Omental fat pad (tissue), 4 donors: ENCODE measurements at places on chromosomes 1 and 21. TPM values are rescaled to one million over a fixed set of nuclear protein-coding genes. Genes with fewer than 3 reads are reported as not detected.
A peak's percentile ranks its signal among the peaks of the same experiment; 100 is the strongest.

GRCh38 chr1:220487297-220487820, 40.6 kb upstream of the MARK1 start:
- DNase-seq, result no peak

DNA sequence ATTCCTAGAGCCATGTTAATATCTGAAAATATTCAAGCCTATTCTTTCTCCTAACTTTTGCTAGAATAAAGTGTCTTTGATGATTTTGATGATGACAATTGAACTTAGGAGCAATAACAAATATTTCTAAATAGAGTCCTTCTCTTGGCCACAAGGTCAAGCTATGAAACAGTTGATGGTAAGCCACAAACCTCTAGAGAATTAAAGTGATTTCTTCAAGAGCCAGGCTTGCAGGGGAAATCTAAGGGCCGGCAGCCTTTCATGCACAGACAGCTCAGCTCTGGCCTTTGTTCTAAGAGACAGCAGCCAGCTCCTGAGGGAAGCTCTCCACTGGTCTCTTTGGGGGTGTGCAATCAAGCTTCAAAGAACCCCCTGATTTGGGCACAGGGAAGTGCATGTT, 59.0 kb downstream of the SUSD4 start:
- DNase-seq, result no peak

DNA sequence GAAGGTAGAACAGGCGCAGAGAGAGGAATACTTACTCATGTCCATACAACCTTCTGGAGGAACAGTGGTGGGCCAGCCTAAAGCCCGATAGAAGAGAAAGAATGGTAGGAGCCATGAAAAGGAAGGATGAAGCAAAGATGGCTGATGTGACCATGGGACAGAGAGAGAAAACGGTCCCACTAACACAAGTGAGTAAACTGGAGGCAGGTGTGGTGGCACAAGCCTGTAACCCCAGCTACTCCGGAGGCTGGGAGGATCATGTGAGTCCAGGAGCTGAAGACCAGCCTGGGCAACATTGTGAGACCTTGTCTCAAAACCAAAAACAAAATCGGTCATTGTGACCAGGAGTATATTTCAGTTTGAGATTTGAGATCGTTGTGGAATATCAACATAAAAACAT, 49.4 kb downstream of the C1orf198 start:
- no peak for DNase-seq

DNA sequence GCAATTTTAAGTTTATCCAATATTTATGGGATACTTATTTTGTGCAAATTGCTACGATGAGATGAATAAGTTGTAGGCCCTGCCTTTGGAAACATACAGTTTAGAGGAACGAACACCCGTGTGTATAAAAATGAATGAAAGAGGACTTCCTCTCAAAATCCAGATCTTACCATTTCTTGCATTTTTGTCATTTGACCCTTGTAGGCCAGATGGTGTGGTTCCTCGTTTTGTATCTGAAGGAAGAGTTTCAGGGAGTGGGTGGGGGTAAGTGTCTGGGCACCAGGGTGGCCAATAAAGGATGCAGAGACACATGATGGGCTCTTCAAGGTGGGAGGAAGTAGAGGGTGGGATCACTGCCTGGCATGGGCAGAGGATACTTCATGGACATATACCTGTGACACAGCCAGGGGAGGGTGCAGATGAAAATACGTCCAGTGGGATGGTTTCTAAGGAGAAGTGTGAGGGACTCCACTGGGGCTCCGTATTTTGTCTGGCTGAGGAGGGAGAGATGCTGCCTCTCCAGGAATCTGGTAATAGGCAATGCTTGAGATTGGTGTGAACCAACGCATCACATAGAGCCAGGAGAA, 14.4 kb downstream of the MAPKAPK2 start:
- DNase-seq, result no peak

- no peak for DNase-seq
Observed at GRCh38 chr1:38284953-38285352, 238.4 kb upstream of the POU3F1 start.

GRCh38 chr1:40508375-40509341, at the start of gene EXO5:
Gene EXO5, plus strand, starts transcription at chr1:40508767. Its CDS starts 5,778 bp downstream, at chr1:40514545.
- DNase-seq, result peak; percentile 45

Gene DEPDC1
- 0.19 TPM for total RNA-seq

Gene ACTA1
- 0.56 TPM for total RNA-seq

Gene CFHR3
- not detected for total RNA-seq

Gene KRTAP19-3
- total RNA-seq, result not detected

Gene SPRR5
- not detected for total RNA-seq
